ENCODE measurements at places on chromosomes 6 and 20. TPM values are rescaled to one million over a fixed set of nuclear protein-coding genes. Genes with fewer than 3 reads are reported as not detected.

Gene COL9A1
- total RNA-seq: not detected

- no peak for DNase-seq
- H3K36me3 ChIP-seq: no peaks in the 10 kb centered on the region
- H3K27ac ChIP-seq: no peak overlapping the region
- no peaks in the 10 kb centered on the region for H3K4me1 ChIP-seq
- no peaks in the 10 kb centered on the region for H3K27me3 ChIP-seq
These were observed 55.9 kb upstream of the CD83 start for GRCh38 chr6:14061643-14062042.

GRCh38 chr20:32829311-32830005 lies 9.7 kb downstream of the MAPRE1 start:
- no peaks in the 10 kb centered on the region for H3K27me3 ChIP-seq
- peaks cover 6% of the 10 kb centered on the region for H3K36me3 ChIP-seq
- peak overlapping the region; percentile 48 for H3K27ac ChIP-seq
- no peak for DNase-seq
- peaks cover 4% of the 10 kb centered on the region for H3K4me1 ChIP-seq
- H3K4me3 ChIP-seq: no peak overlapping the region

DNA sequence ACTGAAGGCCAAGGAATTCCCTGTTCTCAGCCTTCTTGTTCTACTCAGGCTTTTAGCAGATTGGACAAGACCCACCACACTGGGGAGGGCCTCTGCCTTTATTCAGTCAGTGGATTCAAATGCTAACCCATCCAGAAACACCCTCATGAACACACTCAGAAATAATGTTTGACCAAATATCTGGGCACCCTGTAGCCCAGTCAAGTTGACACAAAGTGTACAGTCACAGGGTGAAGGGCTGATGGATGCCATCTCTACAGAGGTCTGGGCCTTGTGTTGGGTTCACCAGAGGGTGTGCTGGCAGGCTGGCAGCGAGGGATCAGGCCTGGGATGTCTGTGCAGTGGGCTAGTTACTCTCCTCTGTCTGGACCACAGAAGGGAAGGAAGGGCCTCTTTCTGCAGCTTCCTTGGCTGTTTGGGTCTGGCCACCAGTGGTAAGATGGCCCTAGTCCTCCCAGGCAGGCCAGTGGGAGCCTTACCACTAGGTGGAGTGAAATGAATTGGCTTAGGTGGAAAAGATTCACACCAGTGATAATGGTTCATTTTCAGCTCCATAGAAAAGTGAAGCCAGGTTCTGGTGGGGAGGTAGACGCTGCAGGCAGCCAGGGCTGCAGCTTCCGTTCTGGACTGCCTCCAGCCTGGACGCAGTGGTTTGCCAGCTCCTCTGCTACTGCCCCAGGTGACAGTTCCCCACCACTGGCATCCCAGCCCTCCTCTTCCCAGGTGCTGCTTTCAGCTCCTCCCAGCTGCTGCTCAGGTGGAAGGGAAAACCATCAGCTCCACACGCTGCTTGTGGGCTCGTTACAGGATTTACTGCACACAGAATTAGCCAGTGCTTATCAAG lies 9.2 kb downstream of the TUBB2A start:
- DNase-seq: no peak
- H3K27me3 ChIP-seq: no peaks in the 10 kb centered on the region
- H3K27ac ChIP-seq: no peak overlapping the region
- H3K36me3 ChIP-seq: peaks cover 2% of the 10 kb centered on the region
- H3K4me1 ChIP-seq: no peaks in the 10 kb centered on the region

DNA sequence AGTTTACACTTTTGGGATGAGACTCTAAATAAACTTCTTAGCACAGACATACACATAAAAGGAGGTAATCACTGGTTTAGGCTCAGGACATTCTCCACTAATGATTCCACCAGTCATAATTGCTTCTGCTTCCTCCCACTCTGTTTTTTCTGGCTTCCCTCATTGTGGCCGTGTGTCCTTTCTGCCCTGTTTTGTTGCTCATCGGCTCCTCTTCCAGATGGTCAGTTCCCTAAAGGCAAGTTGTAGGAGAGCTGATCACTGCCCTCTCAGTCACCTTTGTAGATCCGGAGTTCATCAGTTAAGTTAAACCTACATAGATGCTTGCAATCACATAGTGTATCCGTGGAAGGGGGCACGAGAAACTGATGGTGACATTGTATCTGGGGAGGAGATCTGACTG lies 200.5 kb upstream of the ARG1 start:
- H3K36me3 ChIP-seq: no peaks in the 10 kb centered on the region
- no peaks in the 10 kb centered on the region for H3K4me1 ChIP-seq
- no peak overlapping the region for H3K4me3 ChIP-seq
- H3K27me3 ChIP-seq: no peaks in the 10 kb centered on the region
- no peak overlapping the region for H3K27ac ChIP-seq

Gene DUSP22
- total RNA-seq: 18.6 TPM

DNA sequence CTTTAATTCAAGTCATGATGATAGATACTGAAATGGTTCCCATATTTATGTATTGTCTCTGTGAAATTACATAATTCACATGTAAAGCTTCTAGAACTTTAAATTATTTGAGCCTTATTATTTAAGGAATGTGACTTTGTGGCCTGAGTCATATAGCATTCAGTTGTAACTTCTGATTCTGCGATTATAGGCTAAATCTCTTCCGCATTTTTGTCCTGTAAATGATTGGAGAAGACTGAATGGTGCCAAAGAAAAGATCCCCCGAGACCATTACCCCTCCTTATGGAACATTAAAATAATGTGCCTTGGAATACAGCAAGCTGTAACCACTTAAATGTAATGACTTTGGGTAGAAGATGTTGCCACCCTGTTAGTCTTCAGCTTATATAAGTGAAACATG lies 63.3 kb upstream of the MAP7 start:
- H3K4me3 ChIP-seq: no peak overlapping the region
- no peak for DNase-seq
- no peak overlapping the region for H3K27ac ChIP-seq
- H3K4me1 ChIP-seq: no peaks in the 10 kb centered on the region
- no peaks in the 10 kb centered on the region for H3K27me3 ChIP-seq
- no peaks in the 10 kb centered on the region for H3K36me3 ChIP-seq

Gene PRKN
- total RNA-seq: not detected

Data from Caco-2 (cell line).